Stimulated activated CD8-positive, alpha-beta memory T cell treated with anti-CD3 and anti-CD28 coated beads, Interleukin-7, amount 100 ng/mL, for 48 hours (primary cell): ENCODE measurements at places on chromosomes 13 and 19.

GRCh38 chr13:110944121-110944967, 29.5 kb upstream of the ANKRD10 start:
- DNase-seq: no peak

DNA sequence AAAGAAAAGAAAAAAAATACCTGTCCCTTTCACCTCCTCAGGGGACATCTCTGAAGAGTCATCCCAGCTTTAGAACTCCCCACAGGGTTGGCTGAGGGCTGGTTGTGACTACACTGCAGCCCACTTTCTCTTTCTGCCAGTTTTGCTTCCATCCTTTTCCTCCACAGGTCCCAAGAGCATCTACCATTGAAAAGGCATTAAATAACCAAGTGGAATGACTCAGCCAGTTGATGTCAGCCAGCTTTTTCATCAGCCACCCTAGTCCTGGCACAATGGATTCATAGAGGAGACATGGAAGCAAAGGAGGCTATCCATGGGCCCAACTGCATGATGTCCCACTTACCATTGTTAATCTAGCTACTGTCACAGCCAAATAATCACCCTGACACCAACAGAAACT, 9.2 kb upstream of the RCBTB1 start:
- no peak for DNase-seq

DNA sequence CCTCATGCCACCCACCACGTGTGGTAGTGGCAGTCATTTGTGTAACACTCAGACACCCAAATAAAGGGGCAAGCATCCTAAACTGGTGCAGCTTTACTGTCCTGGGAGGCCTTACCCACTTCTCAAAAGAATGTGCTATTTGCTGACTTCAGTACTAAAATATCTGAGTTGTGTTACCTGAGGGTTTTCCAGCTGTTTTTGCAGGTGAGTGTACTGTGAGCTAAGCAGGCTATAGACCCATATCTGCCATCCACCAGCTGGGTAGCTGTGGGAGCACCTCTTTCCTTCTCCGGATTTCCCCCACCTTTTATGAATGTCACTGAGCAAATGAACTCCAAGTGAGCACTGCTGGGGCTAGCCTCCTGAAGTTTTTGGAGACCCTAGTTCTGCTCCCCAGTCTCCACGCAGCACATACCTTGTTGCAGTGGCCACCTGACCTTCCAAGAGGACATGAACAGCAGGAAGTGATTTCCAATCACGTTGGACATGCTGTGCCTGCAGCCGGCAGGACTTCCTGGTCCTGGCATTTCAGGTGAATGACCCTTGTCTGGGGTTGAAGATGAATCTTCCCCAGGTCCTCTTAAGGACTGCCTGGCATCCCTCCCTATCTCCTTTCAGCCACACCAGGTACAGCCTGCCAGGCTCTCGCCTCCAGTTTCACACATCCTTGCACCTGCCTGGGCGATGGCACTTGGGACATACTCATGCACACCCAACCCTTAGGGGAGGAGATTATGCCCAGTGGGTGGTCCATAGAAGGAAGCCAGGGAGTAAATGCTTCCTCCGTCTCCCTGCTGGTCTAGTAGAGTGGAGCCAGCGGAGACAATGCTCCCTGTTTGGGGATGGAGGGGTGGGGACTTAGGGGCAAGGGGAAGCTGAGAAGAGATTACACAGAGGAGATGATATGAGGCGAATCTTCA, 109.5 kb upstream of the SPATA13 start:
- no peak for DNase-seq

DNA sequence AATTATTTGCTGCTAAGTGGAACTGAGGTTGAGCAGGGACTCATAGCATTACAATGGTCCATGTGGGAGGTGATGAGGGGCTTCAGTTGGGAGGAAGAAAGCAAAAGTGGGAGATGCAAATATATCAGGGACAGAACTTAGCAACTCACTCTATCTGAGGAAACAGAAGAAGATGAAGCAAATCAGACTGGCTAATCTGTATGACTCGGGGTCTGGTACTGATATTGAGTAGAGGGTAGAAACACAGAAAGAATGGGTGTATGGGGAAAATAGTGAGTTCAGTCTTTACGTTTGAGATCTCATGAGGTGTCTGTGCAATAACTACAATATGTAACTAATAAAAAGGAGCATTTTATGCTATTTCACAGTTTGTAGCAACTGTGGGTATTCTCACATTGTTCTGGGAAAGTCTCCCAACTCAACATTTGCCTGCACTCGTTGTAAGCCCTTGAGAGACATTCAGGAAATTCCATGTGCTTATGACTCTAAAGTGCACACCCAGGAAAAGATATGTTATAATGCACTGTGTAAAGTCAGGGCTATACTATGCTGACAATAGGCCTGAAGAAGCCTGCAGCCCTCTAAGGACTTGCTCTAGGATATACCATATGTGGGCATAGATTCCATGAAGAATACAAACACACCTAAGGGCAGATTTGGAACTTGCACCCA, 183.5 kb downstream of the SPRY2 start:
- no peak for DNase-seq

DNA sequence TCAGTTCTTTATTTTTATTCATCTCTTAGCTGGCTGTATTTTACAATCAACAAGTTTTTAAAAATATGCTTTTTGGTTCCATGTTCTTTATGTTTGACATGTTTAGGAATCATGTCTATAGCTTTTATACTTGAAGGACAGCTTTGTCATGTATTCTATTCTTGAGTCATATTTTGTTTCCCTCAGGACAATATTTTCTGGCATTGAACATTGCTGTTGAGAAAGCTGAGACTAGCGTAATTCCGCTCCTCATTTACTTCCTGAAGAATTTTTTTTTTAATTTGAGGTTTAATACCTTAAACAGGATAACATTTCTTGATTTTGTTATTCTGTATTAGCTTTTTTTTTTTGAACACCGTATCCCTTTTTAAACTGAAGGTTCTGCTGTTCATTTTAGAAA, 53.2 kb downstream of the RB1 start:
- DNase-seq: no peak

DNA sequence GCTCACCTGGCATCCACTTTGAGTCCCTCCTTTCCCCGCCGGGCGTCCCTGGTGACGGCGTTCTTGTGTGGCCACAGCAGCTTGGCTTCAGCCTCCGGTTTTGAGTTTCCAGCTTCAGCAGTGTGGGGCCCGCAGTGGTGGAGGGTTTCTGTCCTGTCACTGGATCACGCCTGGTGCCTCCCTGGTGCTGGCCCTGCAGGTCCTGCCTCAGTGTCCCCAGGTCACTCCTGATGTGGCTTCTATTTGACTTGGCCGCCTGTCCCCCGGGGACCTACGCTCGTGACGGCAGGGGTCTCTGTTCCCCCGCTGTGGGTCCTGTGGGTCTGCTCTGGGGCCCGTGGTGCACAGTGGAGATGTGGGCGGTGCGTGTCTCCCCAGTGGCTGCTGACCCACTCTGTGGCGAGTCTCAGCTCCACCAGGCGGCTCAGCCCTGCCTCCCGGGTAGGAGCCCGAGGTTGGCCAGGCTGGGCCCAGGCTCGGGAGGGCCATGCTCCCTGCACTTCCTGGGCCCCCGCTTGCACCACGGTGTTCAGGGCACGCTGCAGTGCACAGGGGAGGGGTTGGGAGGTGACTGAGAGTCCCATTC, 1.9 kb downstream of the ATP4B start:
- DNase-seq: no peak

- no peak for DNase-seq
Observed at GRCh38 chr19:1315470-1316166, 29.9 kb downstream of the EFNA2 start.

DNA sequence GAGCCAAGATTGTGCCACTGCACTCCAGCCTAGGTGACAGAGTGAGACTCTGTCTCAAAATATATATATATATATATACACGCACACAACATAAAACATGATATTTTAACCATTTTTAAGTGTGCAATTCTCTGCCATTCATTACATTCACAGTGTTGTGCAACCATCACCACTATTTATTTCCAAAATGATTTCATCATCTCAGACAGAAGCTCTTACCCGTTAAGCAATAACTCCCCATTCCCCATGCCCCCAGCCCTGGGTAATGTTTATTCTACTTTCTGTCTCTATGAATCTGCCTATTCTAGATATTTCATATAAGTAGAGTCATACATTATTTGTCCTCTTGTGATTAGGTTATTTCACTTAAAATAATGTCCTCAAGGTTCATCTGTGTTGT, 20.3 kb downstream of the WDR88 start:
- DNase-seq: no peak

DNA sequence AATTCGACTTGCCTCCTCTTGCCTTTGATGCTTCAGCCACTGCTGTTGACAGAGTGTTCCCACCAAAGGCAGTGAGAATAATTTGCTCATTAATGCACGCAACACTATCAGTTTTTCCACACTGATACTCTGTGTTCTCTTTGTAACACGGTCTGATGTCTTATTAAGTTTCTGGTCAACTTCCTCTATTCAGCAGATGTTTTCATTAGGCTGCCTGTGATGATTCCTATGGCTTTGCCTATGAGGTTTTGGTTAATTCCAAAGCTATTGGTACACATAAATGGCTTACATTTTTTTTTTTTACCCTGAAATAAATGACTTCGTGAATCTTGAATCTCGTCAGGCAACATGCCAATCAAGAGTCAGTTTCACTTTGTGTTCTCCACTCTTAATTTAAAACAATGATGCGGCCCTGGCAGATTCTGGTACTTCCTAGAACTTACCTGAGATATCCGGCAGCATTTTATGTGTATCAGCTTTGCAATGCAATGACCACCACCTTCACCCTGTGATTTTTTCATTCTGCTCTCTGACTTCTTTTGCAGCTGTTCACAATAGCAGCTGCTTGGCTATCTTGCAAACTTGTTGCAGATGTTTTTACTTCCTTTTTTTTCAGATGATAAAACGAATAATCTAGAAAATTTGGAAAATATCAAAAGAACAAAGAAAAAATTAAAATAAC, 27.5 kb upstream of the KL start:
- no peak for DNase-seq

DNA sequence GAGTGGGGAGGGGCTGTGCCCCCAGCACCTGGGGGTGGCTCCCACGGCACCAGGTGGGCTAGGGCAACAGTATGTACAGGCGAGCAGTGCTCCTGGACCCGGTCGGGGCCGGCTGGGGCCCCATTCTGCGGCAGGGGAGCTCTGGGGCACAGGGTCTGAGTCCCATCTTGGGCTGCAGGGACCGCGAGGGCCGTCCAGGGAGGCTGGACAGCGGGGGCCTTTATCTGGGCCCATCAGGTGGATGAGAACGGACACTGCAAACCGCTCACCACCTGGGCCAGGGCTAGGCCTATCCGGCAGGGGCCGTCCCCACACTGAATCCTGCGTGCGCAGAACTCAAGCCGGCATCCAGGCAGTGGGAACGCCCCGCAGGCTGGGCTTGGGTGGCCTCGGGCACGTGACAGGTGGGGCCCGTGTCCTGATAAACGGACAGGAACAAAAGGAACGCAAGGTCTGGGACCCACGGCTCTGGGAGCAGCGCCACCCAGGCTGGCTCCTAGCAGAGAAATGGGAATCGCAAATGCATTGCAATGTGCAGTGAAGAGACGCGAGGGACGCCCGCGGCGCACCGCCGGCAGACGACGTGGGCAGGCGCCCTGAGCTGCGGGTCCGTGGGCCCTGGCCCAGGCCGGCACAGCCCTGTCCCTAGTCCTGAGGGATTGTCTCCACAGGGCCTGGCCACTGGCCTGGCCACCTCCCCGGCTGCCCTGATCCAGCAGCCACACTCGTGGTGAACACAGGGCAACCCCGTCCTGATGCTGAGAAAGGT, 29.7 kb downstream of the BTBD2 start:
- DNase-seq: no peak

DNA sequence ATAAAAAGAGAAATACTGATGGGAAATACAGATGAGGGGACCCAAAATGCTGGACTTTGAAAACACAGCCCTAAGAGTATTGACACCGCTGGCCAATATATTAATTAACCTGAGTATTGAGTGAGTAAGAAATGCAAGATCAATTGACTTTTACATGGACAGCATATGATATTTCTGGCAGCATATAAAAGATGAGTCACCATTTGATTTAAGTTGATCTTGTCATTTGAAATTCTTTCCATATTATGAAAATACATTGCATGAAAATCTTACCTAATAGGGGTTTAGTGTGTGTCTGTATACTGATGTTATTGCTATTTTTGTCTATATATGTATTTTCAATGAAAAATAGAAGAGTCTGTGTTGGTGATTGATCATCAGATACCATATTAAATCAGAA, 619.6 kb downstream of the KCTD12 start:
- DNase-seq: no peak

DNA sequence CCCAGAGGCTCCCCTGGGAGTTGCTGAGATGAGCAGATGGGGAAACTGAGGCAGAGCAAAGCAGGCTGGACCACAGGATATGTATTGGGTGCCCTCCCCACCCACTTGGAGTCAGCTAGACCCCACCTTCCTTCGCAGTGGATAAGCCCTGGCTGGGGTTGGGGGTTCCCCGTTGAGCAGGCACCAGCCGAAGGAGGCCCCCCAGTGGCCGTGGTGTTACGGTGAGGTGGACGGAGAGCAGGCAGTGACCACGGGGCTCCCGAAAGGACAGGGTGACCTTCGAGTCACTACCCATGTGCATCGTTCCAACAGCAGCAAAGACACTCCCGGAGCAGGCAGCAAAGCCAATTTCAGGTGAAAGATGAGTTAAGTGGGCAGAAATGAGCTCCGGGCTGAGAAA, 62.4 kb upstream of the ADGRE5 start:
- no peak for DNase-seq

DNA sequence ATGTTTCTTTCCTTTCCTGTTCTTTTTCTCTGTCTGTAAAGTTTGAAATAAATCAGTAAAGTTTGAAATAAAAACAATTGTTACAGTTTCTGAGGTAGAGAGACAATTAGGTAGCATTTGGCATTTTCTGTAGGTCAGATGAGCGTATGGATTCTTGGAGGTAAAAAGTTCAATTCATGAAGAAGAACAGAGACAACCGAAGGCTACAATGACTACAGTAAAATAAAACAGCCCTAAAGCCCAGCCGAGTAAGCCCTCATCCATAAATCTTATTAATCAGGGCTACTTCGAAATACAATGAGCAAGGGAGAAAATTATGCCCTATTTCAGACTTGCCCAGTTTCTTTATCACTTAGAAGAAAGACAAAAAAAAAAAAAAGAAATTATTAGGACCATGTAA, 941.9 kb upstream of the SLC10A2 start:
- DNase-seq: no peak

DNA sequence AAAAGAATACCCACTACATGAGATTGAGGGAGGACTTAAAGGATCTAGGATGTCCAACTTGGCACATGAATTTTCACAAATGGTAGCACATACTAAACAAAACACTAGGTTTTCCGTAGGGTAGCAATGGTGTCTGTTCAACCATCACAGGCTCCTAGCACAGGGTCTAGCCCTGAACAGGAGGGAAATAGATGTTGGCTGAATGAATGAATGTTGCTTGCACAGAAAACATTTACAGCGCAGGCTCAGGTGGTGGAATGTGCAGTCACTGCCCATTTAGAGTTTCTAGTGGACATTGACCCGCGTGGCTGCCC, 1.9 kb upstream of the MYCBP2 start:
- no peak for DNase-seq
